Effector memory CD4-positive, alpha-beta T cell (primary cell): ENCODE measurements at places on chromosomes 12 and 14.

DNA sequence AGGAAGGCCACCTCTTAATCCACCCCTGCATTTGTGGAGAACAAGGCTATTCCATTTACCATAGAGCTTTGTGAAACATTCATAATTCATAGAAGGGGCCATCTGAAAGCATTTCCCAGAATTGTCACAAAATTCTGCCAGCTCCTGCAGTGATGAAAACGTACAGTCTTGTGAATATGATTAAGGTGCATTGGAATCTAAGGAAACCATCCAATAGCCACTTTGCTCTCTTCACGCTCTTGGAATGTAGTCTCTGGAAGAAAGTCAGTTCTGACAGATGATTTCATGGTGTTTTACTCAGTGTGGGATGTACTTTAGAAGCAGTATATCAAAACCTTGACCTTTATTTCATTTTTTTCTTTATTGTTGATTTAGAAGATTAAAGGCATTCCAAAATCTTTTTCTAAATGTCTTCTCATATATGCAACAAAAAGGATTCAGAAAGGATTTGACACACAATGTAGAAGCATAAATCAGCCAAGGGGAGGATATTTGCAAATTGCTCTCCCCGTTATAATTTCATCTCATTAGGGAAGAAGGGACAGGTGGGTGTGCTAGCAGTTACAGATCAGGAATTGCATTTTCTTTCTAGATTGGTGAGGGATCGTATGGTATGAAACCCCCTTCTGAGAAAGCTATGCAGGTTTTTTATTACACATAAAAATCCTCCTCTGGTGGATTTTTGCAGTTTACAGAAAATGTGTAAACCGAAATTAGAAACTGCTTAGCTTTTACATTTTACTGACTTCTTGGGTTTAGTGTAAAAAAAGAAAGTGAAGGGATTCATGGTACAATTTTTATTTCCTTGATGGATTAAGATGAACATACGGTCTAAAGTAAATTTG, 390.2 kb downstream of the LRIG3 start:
- DNase-seq = no peak

DNA sequence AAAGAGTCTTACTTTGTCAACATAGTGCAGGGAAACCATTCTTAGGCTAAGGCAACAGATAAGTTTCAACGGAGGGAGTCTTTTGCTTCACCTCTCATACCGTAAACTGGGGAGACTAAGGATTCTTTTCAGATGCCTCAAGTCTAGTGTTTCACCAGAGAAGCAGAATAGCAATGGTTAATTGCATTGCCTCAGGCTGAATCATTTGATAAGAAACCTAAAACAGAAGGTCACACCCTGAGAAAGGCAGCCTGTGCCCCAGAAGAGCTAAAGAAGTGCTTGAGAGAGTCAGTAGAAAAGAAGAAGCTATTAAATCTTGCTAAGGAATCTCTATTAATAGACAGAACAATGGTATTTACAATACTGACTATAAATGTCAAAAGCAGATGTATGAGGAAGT, 21.8 kb upstream of the ATXN7L3B start:
- DNase-seq = no peak

DNA sequence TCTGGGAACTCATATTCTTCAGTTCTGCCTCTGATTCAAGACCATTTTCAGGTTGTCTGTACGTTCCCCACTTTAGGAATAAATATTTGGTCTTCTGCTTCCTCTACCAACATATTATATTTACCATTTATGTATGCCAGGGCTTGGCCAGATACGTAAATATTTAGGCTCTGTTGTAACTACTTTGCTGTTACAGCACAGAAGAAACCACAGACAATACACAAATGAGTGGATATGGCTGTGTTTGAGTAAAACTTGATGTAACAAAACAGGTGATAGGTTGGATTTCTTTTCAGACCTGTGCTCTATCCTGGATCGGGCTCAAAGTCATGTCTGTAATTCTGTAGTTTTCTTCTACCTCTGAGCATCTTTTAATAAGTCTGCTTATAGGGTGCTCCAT, 37.5 kb downstream of the RAP1B start:
- DNase-seq = no peak

DNA sequence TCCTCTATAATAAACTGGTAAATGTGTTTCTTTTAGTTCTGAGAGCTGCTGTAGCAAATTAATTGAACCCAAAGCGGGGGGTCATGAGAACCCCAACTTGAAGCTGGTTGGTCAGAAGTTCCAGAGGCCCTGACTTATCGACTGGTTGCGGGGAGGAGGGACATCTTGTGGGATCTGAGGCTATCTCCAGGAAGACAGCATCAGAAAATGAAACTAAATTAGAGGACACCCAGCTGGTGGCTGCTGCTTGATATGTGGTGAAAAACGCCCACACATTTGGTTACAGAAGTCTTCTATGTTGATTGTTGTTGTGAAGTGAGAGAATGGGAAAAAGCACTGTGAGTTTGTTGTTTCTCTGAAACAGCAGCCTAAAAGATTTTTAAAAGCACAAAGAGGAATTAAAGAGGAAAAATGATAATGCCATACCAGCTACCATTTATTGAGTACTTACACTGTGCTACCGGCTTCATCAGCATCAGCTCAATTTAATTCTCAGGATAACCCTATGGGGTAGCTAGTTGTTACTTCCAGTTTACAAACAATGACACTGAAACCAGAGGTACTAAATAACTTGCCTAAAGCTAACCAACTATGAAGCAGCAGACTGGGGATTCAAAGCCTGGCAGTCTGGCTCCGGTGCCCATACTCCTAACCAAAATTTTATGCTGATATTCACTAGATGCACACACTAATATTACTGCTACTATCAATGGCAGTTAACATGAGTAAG, 24.3 kb downstream of the DDX24 start:
- no peak for DNase-seq

- DNase-seq = no peak
Observed at GRCh38 chr12:121550974-121551634, 29.7 kb downstream of the KDM2B start.

DNA sequence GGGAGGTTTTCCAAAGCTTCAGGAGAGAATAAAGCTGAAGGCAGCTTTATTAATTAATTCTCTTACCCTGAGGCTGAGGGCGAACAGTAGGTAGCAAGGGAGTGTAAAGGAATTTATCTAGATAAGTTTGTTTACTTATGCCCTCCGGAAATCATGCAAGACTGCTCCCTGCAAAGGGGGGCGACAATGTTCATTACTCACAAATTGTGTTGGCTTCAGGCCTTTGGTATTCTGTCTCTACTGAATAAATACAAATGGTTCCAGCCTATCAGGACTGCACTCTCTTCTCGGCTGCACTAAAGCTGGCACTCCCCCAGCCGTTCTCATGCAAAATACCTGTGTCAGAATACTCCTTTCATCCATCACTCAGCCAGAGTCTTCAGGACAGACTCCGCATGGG, 120.8 kb downstream of the PPHLN1 start:
- DNase-seq = no peak

DNA sequence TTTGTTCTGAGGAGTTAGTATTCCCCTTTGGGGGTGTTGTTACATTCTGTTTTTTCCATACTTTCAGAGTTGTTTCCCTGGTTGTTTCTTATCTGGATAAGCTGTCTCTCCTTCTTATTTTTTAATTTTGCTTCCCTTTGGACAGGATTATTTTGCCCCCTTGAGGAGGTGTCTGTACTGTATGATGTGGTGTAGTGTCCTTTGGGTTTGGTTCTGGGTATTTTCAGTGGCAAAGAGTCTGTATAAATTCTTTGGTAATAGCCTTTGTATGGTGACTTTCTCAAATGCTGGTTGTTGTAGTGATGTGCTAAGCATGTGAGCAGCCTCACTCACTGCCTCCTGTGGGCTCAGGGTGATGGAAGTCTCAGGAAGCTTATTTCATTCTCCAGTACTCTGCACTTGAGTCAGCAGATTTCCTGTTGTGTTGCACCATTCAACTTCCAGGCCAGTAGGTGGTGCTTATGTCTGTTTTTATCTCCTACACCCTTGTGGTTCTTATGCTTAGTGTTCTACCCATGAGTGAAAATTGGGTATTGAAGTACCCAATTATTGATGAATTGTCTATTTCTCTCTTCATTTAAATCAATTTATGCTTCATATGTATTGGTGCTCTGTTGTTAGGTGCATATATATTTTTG, 103.3 kb upstream of the PMCH start:
- no peak for DNase-seq

GRCh38 chr14:22476005-22476751, 112.8 kb downstream of the DAD1 start:
- no peak for DNase-seq

DNA sequence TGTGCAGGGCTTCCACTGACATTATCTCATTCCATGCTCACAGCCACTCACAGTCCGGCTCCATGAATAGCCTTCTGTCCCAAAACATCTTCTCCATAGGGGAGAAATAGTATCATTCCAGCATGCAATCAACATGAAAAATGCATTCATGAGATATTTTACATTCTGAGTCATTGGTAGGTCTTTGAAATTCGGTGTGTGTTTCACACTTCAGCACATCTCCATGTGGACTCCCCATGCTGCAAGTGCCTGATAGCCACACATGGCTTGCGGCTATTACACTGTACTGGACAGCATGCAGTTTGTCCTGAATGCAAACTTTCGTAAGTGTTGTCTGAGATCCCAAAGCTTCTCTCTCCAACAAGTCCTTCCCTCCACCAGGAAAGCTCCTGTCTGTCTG, 449.3 kb downstream of the MED13L start:
- no peak for DNase-seq

DNA sequence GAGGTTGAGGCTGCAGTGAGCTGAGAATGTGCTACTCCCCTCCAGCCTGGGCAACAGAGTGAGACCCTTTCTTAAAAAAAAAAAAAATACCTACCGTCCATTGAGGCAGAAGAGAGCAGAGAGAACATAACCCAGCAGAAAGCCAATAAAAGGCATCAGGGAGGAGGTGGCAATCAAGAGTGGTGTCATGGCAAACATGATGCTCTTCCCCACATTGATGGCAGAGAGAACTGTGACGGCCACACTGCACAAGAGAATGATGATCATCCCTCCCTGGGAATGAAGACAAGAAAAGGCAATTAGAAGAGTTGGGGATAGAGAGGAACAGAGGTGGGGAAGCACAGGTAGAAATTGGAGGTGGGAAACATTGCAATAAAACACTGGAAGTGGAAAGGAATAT, 12.1 kb downstream of the SRSF5 start:
- no peak for DNase-seq

GRCh38 chr12:7591531-7591930, 74.2 kb downstream of the APOBEC1 start:
- no peak for DNase-seq

GRCh38 chr12:121637231-121637914, 11.0 kb downstream of the ORAI1 start:
- DNase-seq = no peak

DNA sequence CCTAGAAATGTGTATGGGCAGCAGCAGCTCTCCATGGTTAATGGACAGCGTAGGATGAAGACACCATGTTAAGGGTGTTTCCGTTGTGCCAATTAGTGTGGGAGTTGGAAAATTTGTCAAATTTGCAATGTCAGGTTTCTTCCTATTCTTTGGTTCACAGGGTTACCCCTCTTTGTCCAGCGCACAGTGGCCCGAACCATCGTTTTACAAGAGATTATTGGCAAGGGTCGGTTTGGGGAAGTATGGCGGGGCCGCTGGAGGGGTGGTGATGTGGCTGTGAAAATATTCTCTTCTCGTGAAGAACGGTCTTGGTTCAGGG, 26.0 kb upstream of the TAMALIN start:
- no peak for DNase-seq

DNA sequence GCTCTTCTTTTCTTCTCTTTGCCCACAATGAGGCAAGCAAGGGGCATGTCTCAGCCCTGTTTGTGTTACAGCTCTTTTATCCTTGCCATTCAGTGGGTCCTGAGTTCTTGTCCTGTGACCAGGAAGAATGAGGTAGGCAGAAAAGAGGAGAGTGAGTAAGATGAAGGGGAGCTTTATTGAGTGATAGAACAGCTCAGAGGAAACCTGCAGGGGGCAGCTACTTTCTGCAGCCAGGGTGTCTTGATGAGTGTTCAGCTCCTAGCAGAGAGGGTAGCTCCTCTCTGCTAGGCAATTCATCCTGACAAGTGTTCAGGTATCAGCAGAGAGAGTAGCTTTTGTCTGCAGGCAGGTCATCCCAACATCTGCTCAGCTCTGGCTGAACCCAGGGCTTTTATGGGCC, 41.0 kb downstream of the HSD17B6 start:
- DNase-seq = no peak

- no peak for DNase-seq
Observed at GRCh38 chr12:70663838-70664237, 26.6 kb upstream of the PTPRB start.

- DNase-seq = no peak
Observed at GRCh38 chr12:55652352-55652751, 15.7 kb downstream of the OR10P1 start.

DNA sequence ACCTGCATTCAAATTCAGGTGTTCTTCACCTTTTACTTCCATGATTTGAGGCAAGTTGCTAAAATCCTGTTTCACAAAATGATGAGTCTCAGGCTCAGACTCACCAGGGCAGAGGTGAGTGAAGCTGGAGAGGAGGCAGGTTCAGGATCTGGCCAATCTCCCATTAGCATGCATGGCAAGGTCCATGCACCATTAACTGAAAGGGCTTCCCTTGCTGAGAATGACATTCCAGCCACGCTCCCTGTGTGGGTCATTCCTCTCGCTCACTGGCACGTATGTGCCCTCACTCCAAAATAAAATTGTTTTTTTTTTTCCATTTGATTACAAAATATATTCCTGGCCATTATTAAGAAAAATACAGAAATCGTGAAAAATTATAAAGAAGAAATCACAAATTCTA, 257.6 kb downstream of the C12orf75 start:
- no peak for DNase-seq

GRCh38 chr14:49056021-49056420, 530.2 kb downstream of the RPS29 start:
- DNase-seq = no peak

- no peak for DNase-seq
Observed at GRCh38 chr14:52738409-52738808, 8.4 kb downstream of the STYX start.

GRCh38 chr12:25074113-25074512, 120.8 kb downstream of the DNAI7 start:
- no peak for DNase-seq

DNA sequence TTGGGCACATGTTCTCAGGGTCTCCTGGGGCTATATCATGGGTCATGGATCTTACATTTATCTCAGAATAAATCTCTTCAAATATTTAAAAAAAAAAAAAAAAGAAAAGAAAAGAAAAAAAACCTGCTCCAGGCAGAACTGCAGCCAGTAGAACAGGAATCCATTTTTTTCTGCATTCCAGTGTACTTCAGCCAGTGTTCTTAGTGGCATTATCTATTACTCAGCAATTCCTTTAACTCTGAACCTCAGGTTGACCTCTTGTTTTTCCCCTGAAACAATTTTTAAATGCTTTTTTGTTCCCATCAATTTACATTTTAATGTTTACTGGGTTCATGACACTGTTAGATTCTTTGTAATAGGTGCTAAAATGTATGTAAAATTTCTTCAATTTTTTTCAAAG, 66.7 kb upstream of the STXBP6 start:
- DNase-seq = no peak

GRCh38 chr14:70000601-70001000, 121.4 kb downstream of the SMOC1 start:
- DNase-seq = no peak
